Smooth muscle cell of the brain vasculature (primary cell): ENCODE measurements at places on chromosomes 7 and 10.

- DNase-seq, result peak; percentile 44
These were observed 52.8 kb downstream of the NRF1 start for GRCh38 chr7:129664029-129665012.

GRCh38 chr10:35696392-35697287 lies 54.5 kb upstream of the FZD8 start:
- DNase-seq, result no peak

DNA sequence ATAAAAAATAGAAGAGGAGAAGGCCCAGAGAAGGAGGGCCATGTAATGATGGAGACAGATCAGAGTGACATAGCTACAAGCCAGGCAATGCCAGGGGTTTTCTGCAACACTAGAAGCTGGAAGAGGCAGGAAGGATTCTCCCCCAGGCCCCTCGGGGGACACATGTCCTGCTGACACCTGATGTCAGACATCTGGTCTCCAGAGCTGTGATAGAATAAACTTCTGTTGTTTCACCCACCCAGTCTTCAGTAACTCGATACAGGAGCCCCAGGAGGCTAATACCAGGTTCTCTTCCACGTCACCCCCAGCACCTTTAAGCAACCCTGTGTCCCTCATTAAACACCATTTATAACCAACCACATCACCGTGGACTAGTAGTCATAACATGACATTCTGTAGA lies 94.9 kb downstream of the TMEM130 start:
- DNase-seq, result no peak

- no peak for DNase-seq
These were observed 29.7 kb upstream of the PAX2 start for GRCh38 chr10:100715445-100716385.

DNA sequence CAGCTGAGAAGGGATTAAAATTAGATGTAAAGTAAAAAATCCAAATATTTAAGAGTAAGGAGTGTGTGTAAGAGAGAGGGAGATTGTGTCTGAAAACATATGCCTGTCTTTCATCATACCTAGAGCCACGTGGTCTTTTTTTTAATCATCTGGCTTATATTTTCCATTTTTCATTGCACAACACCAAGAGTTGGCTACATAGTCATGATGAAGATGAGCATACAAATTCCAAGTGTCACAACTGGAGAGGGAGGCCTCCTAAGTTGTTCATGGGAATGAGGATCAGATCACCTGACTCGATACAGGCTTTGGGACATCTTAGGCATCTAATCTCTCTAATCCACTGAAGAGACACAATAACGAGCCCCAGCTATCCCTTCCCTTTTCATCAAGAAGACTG lies 47.2 kb upstream of the CCDC3 start:
- DNase-seq, result no peak

GRCh38 chr10:117248750-117249465 lies 8.0 kb downstream of the SLC18A2 start:
- DNase-seq, result no peak

GRCh38 chr7:26440233-26441001 lies 148.8 kb downstream of the SNX10 start:
- DNase-seq, result no peak

- no peak for DNase-seq
These were observed 52.5 kb downstream of the NCAPG2 start for GRCh38 chr7:158651968-158652565.
